A549 treated with Mapracorat at 1 μM for 4 hours (cell line): ENCODE measurements at places on chromosomes 4 and X. TPM values are rescaled to one million over a fixed set of nuclear protein-coding genes. Genes with fewer than 3 reads are reported as not detected.

ADH1A gene
- total RNA-seq = not detected in 5 replicates

CYLC1 gene
- total RNA-seq = not detected in 5 replicates

MTMR8 gene
- total RNA-seq = 0.53 to 1.1 TPM (median 0.65 TPM) in 5 replicates

IL1RAPL1 gene
- total RNA-seq = not detected in 5 replicates

GPR143 gene
- 0.08 to 0.37 TPM (median 0.24 TPM) in 5 replicates for total RNA-seq

ENPP6 gene
- not detected in 5 replicates for total RNA-seq

EIF2S3 gene
- total RNA-seq = 119 to 181 TPM (median 130 TPM) in 5 replicates

TAF7L gene
- total RNA-seq = 0.05 to 0.20 TPM (median 0.13 TPM) in 5 replicates
